Myocyte (in vitro differentiated cells): ENCODE measurements at places on chromosomes 6 and 20.

GRCh38 chr20:44959082-44959637 lies 1.0 kb downstream of the TOMM34 start:
- no peak for DNase-seq

GRCh38 chr6:21749754-21750153 lies 156.2 kb downstream of the SOX4 start:
- no peak for DNase-seq

GRCh38 chr6:166955121-166955864 lies 1.1 kb downstream of the RNASET2 start:
- peak; percentile 27 for DNase-seq

GRCh38 chr20:29744071-29744470 lies 1513.4 kb upstream of the DEFB115 start:
- DNase-seq = no peak

DNA sequence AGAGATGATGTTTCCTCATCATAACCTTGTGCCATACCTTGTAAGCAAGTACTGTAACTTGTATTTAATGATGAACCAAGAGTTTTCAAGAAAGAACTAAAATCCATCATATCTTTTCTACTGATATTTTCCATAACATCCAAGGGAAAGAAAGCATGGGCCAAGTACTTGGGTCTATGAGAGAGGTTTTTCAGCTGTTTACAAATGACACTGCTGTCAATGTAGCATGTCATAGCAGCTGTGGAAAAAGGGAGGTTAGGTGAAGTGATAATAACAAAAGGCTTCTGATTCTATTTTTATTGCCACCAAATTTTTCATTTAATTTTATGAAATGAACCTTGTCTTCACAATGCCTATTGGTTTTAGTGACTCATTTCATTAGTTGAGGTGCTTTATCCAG lies 482.3 kb downstream of the LMBRD1 start:
- DNase-seq = no peak

- DNase-seq = peak; percentile 71
These were observed 659 bp downstream of the TMX4 start for GRCh38 chr20:8018958-8019245.

GRCh38 chr20:47907031-47907675 lies 121.9 kb upstream of the SULF2 start:
- no peak for DNase-seq

DNA sequence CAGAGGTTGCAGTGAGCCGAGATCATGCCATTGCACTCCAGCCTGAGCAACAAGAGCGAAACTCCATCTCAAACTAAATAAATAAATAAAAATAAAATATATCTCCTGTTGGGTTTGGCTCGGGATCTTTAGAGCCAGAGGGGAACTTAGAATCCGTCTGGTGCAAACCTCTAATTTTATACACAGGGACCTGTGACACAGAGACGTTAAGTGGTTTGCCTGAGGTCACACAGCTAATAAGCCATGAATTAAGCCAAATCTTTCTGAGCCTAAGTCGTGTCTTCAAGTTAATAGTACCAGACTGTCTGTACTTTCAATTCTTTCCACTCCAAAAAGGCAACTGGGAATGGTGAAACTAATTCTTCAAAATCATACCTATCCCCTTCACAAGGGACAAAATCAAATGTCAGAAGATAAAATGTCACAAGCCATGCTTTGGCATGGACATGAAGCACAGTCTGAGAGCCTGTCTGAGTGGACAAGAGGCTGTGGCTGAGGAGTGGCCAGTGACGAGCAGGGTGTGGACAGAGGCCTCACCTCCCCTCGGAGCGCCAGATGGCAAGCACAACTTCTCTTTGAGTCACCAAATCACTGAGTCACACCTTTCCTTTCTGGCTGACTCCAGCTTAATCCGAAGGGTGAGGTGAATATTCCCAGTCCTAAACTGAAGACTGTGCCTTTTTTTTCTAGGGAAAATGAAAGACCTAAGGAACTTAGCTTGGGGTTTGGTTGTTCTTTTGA lies 177.4 kb downstream of the TFAP2A start:
- DNase-seq = peak; percentile 76

GRCh38 chr6:161169696-161170095 lies 104.2 kb downstream of the AGPAT4 start:
- peak; percentile 44 for DNase-seq

GRCh38 chr20:2752567-2753460 lies 47.6 kb downstream of the CPXM1 start:
- DNase-seq = peak; percentile 28

DNA sequence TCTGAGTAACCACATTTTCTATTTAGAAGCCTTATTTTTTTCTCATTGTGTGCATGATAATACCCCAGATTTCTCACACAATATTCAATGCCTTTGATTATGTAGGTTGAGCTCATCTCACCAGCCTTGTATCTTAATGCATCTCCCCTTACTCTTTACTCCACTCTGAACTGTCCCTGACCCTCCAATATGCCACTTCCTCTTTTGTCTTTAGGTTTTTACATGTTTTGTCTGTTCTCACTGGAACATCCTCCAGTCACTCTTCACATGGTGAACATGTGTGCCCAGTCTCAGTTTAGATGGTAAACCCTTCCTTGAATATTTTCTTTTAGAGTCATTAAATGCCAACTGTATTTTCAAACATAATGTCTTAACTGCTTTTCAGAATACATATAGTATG lies 392.9 kb upstream of the IMPG1 start:
- no peak for DNase-seq

DNA sequence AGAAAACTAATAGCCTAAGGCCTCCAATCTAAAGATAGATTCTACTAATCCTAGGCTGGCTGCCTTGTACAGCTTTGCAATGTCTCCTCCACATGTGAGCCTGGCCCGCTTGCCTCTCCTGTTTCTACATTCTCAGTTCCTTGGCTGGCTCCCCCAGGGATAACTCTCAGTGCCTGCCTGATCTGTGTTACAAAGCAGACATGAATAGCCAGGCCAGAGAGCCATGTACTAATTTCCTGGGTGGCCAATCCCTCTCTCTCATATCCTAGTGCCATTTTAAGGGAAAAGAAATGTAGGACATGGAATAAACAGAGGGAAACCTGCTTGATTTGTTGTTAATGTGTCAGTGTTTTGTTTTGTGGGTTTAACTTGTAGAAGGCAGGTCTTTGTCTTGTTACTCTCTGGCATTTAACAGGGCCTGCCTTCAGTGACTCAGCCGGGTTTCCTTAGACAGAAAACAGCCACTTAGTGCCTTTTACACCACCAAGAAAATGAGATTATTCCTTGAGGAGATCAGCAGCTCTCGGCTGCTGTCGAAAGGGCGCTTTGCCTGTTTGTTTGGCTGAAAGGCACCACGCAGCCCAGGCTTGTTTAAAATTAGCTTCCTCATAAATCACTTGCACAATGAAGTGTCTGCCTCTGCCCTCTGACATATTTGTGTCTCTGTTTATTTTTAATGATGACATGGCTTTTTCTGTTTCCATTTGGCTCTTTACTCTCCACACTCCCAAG lies 702.7 kb downstream of the MAFB start:
- DNase-seq = peak; percentile 84

- peak; percentile 5 for DNase-seq
These were observed 24.4 kb downstream of the TBC1D32 start for GRCh38 chr6:121309768-121310469.

DNA sequence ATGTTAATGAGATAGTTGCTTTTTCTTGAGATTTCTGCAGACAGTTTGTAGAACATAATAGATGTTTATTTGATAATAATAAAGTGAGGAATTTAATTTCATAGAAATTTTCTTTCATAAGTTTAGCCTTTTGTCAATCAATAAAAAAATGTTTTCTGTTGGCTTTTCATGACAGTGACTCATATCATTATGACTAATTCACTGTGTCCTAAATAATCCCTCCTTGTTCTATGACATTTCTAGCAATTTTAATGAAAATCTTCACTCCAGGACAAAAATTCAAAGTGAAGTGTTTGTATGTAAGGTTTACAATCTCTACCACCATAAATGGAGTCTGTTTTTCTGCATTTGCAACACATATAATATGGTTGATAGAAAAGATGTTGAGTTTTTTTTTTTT lies 109.9 kb downstream of the UTRN start:
- DNase-seq = no peak

- DNase-seq = no peak
These were observed 129.7 kb upstream of the BTN3A2 start for GRCh38 chr6:26235302-26235670.

GRCh38 chr6:45626087-45626891 lies 248.6 kb upstream of the SUPT3H start:
- DNase-seq = peak; percentile 77

GRCh38 chr6:35360349-35361138 lies 18.2 kb downstream of the PPARD start:
- DNase-seq = peak; percentile 87

DNA sequence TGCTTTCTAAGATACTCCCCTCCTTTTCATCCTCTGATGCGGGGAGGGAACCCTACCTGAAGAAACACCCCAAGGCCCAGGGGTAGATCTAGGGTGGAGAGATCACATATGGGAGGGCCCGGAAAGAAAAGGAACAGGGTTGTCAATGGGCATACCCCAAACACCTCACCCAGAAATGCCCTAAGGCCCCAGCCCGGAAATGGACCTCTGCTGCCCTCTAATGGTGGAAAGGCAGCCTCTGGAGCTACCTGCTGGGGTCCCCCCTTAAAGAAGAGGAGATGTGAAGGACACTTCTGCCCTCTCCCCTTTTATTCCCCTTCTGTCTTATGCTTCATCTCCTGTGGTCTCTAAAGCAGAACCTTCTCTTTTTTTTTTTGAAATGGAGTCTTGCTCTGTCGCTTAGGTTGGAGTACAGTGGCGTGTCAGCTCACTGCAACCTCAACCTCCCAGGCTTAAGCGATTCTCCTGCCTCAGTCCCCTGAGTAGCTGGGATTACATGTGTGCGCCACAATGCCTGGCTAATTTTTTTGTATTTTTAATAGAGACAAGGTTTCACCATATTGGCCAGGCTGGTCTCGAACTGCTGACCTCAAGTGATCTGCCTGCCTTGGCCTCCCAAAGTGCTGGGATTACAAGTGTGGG lies 458 bp upstream of the ARMC12 start:
- DNase-seq = peak; percentile 79

GRCh38 chr6:34559651-34560365 lies 3.7 kb upstream of the SPDEF start:
- no peak for DNase-seq

GRCh38 chr20:54179946-54180345 lies 6.2 kb upstream of the CYP24A1 start:
- no peak for DNase-seq

DNA sequence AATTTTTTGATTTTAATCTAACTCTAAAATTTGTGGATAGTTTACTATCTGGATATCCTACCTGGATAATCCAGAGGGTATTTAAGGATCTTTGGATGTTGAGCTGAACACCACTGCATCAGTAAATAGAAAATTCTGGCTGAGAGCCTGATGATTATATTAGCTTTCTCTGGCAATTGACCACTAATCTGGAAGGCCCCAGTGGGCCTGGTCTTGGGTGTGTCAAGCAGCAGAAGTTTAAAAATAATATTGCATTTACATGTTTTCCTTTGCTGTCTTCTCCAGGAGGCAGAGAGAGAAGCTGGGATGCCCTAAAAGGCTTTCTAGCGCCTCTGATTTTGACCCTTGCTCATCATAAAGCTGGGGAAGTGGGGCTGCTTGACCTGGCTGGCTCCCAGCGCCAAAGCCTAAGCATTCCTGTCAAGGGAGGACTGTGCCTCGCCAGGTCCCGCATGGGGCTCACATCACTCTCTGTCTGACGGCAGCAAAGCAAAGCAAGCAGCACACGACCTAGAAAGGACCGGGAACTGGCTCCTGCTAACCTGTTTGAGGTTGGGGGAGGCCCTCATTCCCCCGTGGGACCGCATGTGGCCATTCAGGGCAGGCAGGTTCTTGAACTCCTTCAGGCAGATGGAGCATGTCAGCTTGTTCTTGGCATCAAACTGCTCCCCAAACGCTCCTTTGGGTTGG lies 46.6 kb upstream of the MRPS10 start:
- peak; percentile 24 for DNase-seq
